ENCODE measurements at places on chromosomes 1 and 21. TPM values are rescaled to one million over a fixed set of nuclear protein-coding genes. Genes with fewer than 3 reads are reported as not detected.

Gene C8A
- total RNA-seq, result not detected

Gene CD34
- 0.13 TPM for total RNA-seq

Gene CATSPERE
- total RNA-seq, result 0.73 TPM

Gene WDR47
- total RNA-seq, result 22.1 TPM

Gene FCRL4
- not detected for total RNA-seq

Gene TNFRSF14
- 19.3 TPM for total RNA-seq

Gene CAPZA1
- 136 TPM for total RNA-seq

Gene OVAAL
- not detected for total RNA-seq

Gene SLC5A9
- total RNA-seq, result not detected

Gene ACBD3
- 76.7 TPM for total RNA-seq

Gene PINK1
- 80.3 TPM for total RNA-seq

Gene LAMC1
- total RNA-seq, result 853 TPM

Gene HMCN1
- 151 TPM for total RNA-seq

Gene SIM2
- 0.13 TPM for total RNA-seq

Gene ARID4B
- total RNA-seq, result 33.5 TPM

Gene L1TD1
- 0.13 TPM for total RNA-seq

Gene CHODL
- total RNA-seq, result 0.07 TPM

Gene DENND2D
- 3.7 TPM for total RNA-seq

Gene TMEM69
- total RNA-seq, result 10.5 TPM

Gene OR6K3
- total RNA-seq, result not detected

Gene FMOD
- 32.6 TPM for total RNA-seq

Gene FGR
- 0.30 TPM for total RNA-seq

Gene LRRC3
- total RNA-seq, result 0.26 TPM

Gene AMIGO1
- total RNA-seq, result 4.9 TPM

Gene DOP1B
- total RNA-seq, result 17.4 TPM

Gene ID3
- total RNA-seq, result 205 TPM

Gene KRTAP12-3
- total RNA-seq, result not detected

Gene NUP210L
- 0.07 TPM for total RNA-seq

Gene CRB1
- total RNA-seq, result 0.46 TPM

Gene MPL
- total RNA-seq, result not detected

Gene PPIAL4G
- not detected for total RNA-seq

Gene CNIH3
- total RNA-seq, result 21.2 TPM

Gene HJV
- not detected for total RNA-seq

Gene KRTAP19-3
- not detected for total RNA-seq

Gene UBL4B
- total RNA-seq, result not detected

Gene SPATC1L
- total RNA-seq, result 4.4 TPM

Gene SPRR2E
- not detected for total RNA-seq

Gene GJA8
- not detected for total RNA-seq

Gene EIF4G3
- total RNA-seq, result 70.8 TPM

Gene PLA2G4A
- 20.1 TPM for total RNA-seq

Gene AIRE
- 0.07 TPM for total RNA-seq

Gene USH2A
- under 0.01 TPM for total RNA-seq

Gene GRHL3
- 0.03 TPM for total RNA-seq

Gene GMEB1
- 8.4 TPM for total RNA-seq

Gene CD1E
- not detected for total RNA-seq

Gene SPTA1
- total RNA-seq, result under 0.01 TPM

Gene PRDM16
- total RNA-seq, result 11.6 TPM

Gene LCE1D
- total RNA-seq, result not detected

Gene SYCP1
- total RNA-seq, result not detected

Gene RGS18
- 0.07 TPM for total RNA-seq

Gene PLA2G2F
- not detected for total RNA-seq

Gene OR2T10
- total RNA-seq, result not detected

Gene HSPA6
- total RNA-seq, result 4.5 TPM
